ENCODE measurements at places on chromosomes 4 and X.

- DNase-seq = no peak
These were observed 36.7 kb downstream of the PSAPL1 start for GRCh38 chr4:7398104-7398423.

- no peak for DNase-seq
These were observed 296.2 kb downstream of the INPP4B start for GRCh38 chr4:142549726-142550463.

- DNase-seq = no peak
These were observed 22.9 kb upstream of the NOCT start for GRCh38 chr4:138992676-138993075.

DNA sequence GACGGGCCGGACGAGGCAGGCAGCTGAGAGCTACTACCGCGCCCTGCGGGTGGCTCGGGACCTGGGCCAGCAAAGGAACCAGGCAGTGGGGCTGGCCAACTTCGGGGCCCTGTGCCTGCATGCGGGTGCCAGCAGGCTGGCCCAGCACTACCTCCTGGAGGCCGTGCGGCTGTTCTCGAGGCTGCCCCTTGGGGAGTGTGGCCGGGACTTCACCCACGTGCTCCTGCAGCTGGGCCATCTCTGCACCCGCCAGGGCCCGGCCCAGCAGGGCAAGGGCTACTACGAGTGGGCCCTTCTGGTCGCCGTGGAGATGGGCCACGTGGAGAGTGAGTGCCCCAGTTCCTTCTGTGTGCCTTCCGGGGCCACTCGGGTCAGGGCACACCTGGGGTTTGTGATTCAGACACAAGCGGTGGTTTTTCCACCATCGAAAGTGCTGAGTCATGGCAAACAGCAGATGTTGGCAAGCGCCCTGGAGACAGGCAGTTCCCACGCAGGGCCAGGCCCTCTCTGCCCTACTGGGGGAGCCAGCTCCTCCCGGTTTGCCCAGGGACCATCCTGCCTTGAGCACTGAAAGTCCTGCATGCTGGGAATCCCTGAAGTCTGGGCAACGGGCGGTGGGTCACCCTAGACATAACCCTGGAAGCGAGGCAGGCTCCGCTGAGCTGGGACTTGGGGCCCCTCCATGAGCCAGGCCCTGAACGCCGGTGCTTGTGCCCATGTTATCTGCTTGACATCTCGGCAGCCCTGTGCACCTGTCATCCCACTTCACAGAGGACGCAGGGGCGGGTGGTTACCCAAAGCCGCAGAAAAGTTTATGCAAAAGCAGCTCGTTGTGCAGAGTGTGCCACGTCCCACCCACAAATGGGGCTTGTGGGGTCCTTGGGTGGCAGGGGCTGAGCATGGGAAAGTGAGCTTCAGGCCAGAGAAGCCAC lies 29.5 kb downstream of the SH3TC1 start:
- DNase-seq = no peak

- DNase-seq = no peak
These were observed 1622.8 kb upstream of the IGFBP7 start for GRCh38 chr4:58732973-58733372.

- DNase-seq = no peak
These were observed 69.5 kb upstream of the CBLL2 start for GRCh38 chrX:22203186-22203585.

DNA sequence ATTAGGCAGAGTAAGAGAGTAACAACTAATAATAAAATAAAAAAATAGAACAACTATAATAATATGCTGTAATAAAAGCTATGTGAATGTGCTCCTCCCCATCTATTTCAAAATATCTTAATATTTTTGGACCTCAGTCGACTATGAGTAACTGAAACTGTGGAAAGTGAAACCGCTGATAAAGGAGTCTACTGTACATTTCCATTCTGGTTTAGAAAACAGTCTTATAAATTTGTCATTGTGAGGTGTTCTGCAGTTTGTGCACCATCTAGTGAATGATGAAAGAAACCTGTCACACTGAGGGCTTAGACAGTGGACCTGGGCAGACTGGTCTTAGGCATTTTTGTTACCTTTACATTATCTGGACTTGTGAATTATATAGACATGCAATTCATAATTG lies 42.0 kb downstream of the TMEM150C start:
- DNase-seq = no peak

DNA sequence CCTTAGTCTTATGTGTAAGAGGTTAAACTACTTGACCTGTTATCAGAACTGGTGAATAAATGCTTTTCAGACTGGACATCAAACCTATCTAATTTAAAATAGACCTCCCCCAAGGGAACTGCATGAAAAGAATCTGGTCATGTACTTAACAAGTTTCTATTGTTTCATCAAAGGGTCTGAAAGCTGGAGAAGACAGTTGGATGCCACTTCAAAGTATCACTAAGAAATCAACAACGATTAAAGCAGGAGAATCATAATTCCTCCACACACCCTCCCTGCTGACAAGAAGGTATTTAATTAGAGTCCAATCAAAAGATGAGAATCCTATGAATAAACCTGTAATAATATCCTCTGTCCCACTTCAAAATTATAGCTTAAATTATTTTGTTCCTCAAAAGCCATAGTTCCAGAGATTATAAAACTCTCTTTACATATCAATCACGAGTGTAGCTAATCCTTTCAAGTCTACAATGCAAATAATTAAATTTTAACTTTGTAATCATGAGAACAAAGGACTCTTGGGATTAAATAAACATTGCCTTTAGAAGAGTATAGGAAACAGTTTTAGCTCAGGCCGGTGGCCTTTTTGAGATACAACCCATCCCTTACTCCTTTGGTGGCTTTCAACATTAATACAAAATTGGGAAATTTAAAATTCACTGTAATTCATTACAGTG lies 35.1 kb downstream of the TSPAN5 start:
- no peak for DNase-seq

- no peak for DNase-seq
These were observed 80.3 kb upstream of the DCLK2 start for GRCh38 chr4:149997881-149998421.

DNA sequence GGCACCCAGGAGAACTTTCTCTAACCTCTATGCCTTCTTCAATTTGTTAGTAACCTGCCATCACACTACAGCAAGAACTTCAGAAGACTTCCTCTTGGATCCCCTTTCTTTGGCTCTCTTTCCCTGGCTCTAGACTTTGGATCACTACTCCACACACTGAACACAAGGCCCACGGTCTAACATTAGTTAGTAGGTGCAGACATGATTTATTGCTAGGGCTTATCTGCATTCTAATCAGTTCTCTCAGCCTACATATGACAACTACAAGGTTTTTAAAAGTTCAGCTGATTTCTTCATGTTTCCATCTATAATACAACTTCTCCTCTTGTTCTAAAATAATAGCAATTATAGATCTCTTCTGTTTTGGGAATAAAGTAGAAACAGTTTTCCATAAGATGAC lies 209.1 kb upstream of the ANXA10 start:
- DNase-seq = no peak

GRCh38 chr4:176313596-176314336 lies 6.0 kb upstream of the SPCS3 start:
- no peak for DNase-seq

DNA sequence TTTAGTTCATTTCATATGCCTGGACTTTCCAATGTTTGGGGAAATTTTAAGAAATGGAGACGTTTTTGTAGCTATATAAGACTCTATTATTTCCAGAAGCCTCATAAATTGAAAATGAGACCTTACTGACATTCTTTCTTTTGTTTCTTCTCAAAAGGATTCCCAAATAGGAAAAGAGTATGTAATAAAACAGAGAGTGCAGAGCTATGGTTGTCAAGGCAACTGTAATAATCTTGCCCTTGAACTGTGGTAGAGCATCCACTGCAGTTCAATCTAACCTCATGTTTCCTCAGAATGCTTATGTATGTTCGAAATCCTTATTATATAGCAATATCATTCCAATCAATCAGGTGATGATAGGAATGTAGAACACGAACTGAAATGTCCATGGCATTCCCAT lies 54.1 kb downstream of the AMELX start:
- DNase-seq = no peak

DNA sequence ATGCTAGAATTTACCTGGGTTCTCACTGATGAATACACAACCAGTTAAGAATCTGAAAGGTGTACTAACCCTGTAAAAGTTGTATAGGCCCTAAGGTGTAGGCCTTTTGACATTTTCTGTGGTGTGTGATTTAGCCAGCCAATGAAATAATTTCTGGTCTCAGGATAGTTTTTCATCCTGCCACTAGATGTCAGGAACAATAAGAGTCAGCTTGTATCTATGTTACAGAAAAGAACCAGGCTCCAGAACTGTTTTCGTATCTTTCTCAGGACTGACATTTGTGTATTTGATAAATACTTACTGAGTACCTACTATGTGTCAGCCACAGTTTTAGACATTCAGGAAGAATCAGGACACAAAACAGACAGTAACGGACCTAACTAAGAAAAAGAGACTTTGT lies 673.6 kb upstream of the TENM3 start:
- no peak for DNase-seq

- DNase-seq = peak; percentile 48
These were observed 52.4 kb upstream of the TMEM33 start for GRCh38 chr4:41882625-41883347.

DNA sequence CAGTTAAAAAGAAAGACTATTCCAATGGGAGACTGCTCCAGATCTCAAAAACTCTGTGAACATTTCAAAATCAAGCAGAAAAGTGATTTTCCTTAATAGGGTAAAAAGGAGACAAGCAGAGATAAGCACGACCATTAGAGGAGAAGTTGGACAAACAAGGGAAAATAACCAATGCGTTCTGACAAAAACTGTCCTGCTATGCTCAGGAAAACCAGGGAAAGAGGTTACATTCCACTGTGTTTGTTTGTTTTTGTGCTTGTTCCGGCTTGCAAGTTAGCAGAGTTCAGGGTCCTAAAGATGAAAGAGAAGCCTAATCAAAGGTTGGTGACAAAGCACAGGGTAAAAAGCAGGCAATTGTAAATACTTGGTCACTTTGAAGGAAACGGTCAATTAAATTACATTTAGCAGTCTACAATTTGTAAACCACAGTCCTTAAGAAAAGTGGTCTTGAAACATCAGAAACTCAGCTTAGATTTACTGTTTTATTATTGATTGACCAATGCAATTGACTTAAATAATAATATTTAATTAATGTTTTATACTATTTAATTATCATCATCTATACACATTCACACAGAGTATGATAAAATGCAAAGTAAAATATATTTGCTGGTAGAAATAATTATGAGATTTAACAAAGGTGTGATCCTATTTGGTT lies 186.2 kb upstream of the CPXCR1 start:
- no peak for DNase-seq

DNA sequence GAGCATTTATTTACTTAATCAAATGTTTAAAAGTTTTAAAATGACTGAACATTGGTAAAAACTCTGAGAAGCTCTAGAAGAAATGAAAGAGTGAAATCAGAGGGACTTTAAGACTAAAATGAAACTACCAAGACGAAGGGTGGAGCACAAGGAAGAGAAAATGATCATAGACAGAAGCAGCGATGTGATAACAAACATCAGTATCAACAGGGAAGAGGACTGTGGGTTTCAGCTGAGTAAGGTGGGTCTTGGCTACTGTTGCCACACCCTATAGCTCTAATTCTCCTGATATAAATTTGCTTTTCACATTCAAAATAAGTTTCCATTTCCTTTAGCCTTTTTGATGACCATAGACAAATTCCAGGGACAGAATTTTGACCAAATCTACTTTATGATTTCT lies 18.4 kb downstream of the SOD3 start:
- no peak for DNase-seq

DNA sequence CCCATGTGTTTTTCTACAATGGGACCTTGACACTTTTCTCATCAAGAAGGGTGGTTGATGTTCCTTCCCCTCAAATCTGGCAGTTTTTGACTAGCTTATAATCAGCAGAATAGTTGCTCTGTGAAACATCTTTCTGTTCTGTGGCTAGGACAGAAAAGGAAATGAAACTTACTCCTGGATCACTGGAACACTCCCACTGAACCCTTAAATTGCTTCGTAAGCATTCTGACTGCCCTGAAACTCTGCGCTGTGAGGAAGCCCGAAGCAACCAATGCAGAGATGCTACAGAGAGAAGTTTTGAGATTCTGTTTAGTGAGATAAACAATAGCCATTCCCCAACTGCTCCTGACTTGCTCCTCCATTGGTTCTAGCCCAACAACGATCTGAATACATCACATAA lies 602.2 kb downstream of the CENPC start:
- DNase-seq = no peak

DNA sequence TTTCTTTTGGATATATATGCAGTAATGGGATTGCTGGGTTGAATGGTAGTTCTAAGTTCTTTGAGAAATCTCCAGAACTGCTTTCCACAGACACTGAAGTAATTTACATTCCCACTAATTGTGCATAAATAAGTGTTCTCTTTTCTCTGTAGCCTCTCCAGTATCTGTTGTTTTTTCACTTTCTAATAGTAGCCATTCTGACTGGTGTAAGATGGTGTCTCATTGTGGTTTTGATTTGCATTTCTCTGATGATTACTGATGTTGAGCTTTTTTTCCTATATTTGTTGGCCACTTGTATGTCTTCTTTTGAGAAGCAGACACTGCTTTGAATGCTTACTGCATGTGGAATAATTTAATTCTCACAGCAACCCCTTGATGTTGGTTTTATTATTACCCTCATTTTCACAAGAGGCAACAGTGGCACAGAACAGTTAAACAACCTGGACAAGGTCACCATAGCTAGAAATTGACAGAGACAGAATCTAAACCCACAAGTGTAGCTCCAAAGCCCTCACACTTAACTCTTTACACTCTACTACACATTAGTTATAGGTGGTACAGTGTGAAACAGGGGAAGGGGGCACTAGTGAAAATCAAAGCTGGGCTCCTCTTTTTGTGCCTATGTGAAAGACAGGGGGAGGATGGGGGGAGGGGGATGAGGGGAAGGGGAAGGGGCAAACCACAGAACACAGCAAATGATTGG lies 96.1 kb downstream of the REELD1 start:
- DNase-seq = no peak

- DNase-seq = no peak
These were observed 81.5 kb downstream of the HUWE1 start for GRCh38 chrX:53605004-53605403.

- no peak for DNase-seq
These were observed 166.0 kb downstream of the PDGFRA start for GRCh38 chr4:54395013-54395527.

GRCh38 chrX:12751887-12752286 lies 39.3 kb upstream of the PRPS2 start:
- no peak for DNase-seq

GRCh38 chr4:182318256-182318655 lies 75.1 kb downstream of the TENM3 start:
- DNase-seq = no peak

DNA sequence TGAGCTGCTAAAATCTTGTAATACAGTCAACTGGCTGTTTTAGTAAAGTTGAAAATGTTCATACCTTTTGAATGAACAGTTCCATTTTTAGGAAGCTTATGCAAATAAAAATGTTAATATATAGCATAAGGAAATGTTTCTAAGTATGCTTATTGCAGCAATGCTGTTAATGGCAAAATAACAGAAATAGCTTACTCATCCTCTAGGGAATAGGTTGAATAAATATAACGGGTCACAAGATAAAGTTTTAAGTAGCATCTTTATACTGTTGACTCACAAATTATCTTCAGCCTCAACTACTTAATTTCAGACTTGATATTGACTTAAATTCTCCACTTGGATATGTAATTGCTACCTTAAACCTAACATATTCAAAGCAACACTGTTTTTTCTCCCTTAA lies 27.7 kb downstream of the HERC3 start:
- no peak for DNase-seq
